ENCODE measurements at places on chromosomes 7 and 10. TPM values are rescaled to one million over a fixed set of nuclear protein-coding genes. Genes with fewer than 3 reads are reported as not detected.

- DNase-seq, result no peak
These were observed 33.1 kb downstream of the GPRIN2 start for GRCh38 chr10:46523119-46523961.

DNA sequence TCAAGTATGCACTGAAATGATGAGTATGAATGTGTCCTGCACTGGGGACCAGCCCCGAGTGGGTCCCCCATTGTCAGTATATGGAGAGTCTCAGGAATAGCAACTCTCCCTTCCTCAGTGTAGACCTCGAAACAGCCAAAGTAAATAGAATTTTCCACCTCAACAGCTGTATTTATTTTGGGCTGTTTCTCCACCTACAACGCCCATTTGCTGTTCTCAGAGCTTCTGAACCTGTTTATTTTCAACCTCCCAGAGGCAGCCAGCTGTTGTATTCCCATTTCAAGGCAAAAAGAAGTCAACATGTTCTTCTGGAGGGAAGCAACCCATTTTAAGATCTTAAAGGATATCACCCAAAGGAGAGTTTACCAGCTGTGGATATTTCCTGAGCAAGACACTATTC lies 59.6 kb upstream of the BICC1 start:
- no peak for DNase-seq

- no peak for DNase-seq
These were observed 865.2 kb upstream of the GHITM start for GRCh38 chr10:83274088-83274487.

- peak; percentile 41 for DNase-seq
These were observed 37.1 kb downstream of the COL1A2 start for GRCh38 chr7:94431619-94432280.

GRCh38 chr10:23912884-23913404 lies 296.0 kb upstream of the KIAA1217 start:
- no peak for DNase-seq

Gene ALOX5
- total RNA-seq, result not detected

Gene PTN
- total RNA-seq, result 0.67 TPM

Gene TAC1
- not detected for total RNA-seq
